GM04504 (cell line): ENCODE measurements at places on chromosomes 2 and 18.

GRCh38 chr2:47239119-47239969 is 84.2 kb upstream of the STPG4 start:
- DNase-seq = no peak

GRCh38 chr18:51727780-51728179 is 530.3 kb upstream of the MEX3C start:
- no peak for DNase-seq

GRCh38 chr2:187078297-187078696 is 229.3 kb upstream of the ZSWIM2 start:
- DNase-seq = peak; percentile 15

DNA sequence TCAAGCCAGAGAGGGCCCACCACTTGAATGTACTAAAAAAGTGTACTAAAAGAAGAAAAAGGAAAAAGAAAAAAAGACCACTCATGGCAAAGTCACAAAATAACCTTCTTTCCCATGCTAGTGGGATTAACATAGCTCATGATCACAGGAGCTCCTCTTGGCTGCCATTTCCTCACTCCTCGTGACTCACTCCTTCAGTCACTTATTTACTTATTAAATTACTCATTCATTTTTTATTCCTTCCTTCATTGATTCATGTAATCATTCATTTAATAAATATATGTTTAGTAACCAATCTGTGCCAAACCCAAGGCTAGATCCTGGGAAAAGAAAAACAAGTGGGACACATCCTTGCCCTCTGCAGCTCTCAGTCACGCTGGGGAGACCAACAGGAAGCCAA is 300.5 kb downstream of the INSIG2 start:
- no peak for DNase-seq

DNA sequence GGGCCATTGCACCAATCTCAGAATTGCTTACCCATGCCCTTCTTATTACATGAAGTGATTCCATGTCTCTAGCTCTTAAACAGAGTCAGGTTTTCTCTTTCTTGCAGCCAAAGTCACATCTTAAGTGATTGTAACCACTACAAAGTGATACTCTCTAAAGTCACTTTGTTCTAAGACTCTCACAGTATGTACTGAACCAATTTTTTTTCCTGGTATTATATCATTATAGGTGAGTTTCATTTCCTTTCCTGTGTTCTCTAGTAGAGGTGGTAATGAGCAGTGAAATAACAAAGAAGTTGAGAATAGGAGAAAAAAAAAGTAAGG is 66.3 kb upstream of the DARS1 start:
- DNase-seq = no peak

GRCh38 chr2:223260681-223261080 is 208.7 kb downstream of the KCNE4 start:
- DNase-seq = no peak

GRCh38 chr18:13500227-13500865 is 226.0 kb downstream of the FAM210A start:
- DNase-seq = peak; percentile 68

DNA sequence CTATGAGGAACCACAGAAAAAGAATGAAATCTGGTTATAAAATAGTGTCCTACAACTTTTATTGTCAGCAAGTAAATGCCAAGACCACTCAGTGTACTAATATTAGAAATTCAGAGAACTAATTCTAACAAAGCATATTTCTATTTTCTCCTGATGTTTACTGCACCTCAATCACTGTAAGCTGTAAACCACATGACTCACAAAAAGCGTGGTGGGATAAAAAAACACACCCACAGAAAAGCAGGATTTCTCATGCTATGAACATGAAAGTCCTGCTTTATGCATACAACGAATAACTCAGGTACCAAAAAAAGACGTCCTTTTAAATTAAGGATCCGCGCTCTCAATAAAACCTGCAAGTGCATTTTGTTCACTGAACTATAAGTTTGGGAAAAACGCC is 797 bp downstream of the TXNL4A start:
- no peak for DNase-seq

DNA sequence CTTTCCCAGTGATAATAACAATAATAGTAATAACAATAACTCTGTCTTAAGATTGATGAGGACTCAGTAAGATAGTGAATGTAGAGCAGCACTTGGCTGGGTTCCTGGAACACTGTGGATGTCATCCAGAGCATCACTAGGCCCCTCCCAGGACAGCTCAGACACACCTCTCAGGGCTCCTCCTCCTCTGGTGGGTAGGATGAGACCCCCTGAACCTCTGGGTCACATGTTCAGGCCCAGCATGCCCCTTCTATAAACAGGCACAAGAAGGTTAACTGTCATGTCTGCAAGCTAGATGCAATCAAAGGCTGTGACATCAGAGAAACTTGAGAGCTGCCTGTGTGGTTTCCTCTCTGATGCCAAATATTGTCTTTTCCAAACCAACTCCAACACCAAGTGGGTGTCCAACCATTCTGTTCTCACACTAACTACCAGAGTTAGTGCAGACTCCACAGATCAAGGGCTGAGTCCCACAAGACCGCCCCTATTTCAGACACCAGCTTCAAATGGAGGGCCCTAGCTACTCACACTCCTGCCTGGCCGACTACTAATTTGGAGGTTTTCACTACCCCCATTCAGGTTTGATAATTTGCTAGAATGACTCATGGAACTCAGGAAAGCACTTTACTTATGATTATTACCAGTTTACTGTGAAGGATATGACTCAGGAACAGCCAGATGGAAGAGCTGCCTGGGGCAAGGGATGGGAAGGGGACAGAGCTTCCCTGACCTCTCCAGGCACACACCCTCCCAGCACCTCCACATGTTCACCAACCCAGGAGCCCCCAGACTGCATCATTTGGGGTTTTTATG is 46.4 kb upstream of the BZW1 start:
- DNase-seq = peak; percentile 84

GRCh38 chr2:128490321-128490720 is 171.7 kb upstream of the HS6ST1 start:
- DNase-seq = no peak

DNA sequence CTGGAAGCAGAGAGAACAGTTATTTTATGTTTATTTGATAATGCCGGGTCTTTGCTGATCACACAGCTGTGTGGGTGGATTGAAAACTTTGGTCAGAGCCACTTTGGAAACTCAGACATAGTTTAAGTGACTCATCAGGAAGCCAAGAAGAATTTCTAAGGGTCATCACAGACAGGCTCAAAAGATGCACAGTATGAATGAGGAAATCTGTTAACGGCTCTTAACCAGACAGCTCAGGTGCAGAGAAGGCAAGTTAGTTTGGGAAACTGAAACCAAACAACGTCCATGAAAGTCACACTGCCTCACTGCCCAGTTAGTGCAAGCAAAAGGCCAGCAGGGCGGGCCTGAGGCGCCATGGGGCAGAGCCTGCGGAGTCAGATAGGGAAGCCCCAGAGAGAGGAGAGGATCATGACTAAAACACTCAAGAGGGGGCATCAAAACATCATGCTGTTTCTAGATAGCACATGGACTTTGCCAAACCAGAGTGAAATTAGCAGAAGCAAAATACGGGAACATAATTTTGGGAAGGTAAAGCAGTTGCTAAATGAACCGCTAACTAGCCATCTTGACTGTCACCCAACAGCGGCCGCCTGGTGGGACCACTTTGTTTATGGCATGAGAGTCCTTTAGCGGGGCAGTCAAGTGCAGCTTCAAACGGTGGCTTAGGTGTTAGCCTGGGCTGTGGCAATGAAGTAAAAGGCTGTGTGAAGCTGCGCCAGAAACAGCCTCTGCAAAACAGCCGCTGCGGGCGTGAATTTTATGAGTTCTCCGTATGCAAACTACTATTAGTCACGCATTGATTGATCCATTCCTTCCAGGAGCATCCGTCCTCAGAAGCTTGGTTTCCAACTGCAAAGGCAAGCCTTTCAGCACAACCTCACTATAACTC is 101.2 kb downstream of the KCTD18 start:
- DNase-seq = no peak

GRCh38 chr2:143246815-143247744 is 117.9 kb downstream of the ARHGAP15 start:
- DNase-seq = no peak

GRCh38 chr18:13720123-13720522 is 6.2 kb downstream of the FAM210A start:
- no peak for DNase-seq

GRCh38 chr2:54952978-54953456 is 97.2 kb downstream of the RTN4 start:
- peak; percentile 50 for DNase-seq

DNA sequence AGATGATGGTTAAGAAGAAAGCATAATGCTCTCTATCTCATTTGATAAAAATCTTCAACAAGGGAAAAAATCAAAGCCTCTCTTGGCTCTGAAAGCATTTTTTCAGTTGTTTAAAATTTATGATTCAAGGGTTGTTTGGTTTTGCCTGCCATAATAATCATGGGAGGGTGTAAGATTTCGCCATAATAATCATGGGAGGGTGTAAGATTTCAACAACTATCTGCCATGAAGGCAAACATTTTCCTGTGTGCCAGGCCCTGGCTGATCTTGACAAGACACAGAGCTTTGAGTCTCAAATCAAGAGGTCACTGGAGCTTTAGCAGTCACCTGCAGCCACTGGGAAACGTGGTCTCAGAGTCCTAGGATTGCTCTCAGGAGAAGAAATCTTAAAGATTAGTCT is 175.1 kb upstream of the PIEZO2 start:
- DNase-seq = no peak

DNA sequence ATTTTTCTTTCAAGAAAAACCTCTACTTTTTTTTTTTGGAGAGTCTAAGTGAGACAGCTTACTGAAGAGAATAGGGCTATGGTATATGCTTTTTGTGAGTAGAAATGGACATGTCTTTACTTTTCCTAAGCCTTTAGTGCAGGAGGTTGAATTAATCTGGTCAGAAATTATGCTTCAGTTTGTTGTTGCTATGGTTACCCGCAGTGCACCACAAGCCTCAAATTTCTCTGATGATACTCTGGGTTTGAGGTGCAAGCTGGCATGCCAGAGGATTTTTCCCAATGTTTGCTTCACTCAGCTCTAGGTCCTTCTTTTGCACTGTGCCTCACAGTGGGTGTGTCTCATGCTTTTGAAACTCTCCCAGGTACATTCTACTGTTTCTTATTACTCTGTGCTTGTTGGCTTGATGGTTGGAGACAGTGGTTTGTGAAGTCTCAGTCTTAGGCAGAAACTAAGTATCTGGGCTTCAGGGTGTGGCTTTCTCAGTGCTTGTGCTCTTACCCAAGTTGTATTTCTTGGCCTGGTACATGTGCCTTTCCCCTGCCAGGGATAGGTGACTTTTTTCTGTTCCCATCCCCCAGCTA is 278.3 kb downstream of the RBM43 start:
- DNase-seq = no peak

GRCh38 chr18:28432339-28432738 is 255.4 kb upstream of the CDH2 start:
- no peak for DNase-seq

DNA sequence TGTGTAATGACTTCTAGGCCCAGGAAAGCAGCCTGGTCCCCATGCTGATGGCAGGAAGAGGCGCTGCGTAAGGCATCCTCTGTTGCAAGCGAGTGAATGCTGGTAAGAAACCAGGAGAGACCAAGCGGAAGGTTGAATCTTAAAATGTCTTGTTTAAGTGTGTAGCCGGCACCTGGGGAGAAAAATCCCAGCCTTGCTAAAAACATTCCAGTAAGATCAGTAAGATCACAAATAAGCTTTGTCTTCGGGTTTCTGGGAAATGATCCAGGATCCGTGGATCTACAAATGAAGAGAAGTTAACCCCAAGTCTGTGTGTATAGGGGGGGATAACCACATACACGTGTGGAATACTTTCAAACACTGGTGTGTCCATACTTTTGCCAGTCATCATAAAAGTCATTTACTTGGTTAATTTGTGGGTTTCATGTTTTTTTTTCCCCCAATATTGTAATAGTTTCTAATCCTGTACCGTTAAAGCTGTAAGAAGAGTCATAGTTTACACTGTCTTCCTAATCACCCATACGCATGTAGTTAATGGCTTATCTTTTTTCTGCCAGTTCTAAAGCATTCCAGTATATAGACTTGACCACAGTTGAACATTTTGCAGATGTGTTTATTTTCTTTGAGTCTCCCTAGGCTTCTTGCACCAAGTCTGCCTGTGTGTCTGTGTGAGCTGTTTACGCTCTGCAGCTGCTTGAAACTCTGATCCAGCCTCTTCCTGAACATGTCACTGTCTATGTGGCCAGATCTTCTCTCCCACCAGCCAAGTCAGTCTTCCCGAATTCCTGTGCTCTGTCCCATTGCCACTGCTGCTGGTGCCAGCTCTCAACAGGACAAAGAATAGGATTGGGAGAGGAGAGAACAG is 135.9 kb upstream of the ARL4C start:
- peak; percentile 51 for DNase-seq

- DNase-seq = no peak
Measured at GRCh38 chr2:21396252-21396651, 272.5 kb downstream of the TDRD15 start.

DNA sequence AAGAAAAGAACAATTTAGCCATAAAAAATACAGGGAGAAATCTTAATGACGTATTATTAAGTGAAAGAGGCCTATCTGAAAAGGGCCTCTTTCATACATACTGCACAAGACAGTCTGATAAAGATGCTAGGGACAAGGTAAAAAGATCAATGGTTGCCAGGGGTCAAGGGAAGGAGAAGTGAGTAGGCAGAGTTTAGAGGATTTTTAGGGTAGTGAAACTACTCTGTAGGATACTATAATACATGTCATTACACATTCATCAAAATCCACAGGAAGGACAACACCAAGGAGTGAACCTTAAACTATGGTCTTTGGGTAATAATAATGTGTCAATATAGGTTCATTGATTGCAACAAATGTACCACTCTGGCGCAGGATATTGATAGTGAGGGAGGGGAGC is 289.3 kb downstream of the FSIP2 start:
- DNase-seq = no peak

DNA sequence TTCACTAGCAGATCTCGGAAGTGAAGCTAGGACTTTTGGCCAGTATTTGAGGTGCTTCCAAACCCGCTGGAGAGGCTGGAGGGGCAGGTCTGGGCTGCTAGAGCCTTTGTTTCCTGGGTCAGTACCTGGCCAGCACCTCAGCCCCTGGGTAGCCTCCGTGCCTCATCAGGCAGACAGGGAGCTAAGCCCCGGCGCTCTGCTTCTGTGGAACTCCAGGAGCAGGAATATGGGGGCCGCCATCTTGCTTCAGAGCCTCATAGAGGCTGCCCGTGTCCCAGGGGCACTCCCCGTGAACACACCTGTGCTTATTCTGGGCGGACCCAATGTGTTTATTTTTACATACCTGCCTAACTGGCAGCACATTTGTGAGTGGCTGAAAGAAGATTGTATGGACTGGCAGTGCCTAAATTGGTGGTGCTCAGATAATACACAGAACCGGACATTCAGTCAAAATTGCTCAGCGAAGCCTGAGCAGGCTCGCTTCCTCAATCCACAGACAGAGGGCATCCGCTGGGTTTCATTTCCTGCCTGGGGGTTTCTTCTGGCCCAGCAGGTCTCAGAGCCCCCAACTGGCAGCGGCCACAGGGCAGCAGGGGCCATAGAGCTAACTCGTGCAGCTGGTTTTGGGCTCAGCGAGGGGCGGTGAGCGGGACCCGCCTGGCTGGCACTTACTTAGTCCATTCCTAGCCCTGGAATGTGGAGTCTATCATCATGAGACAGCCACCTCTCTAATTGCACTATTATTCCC is 176.8 kb upstream of the ALKAL2 start:
- DNase-seq = no peak
